ENCODE measurements at places on chromosomes 5 and 9. TPM values are rescaled to one million over a fixed set of nuclear protein-coding genes. Genes with fewer than 3 reads are reported as not detected.

SLC34A3 gene
- total RNA-seq, result not detected

LPCAT1 gene
- 15.0 TPM for total RNA-seq

DNA sequence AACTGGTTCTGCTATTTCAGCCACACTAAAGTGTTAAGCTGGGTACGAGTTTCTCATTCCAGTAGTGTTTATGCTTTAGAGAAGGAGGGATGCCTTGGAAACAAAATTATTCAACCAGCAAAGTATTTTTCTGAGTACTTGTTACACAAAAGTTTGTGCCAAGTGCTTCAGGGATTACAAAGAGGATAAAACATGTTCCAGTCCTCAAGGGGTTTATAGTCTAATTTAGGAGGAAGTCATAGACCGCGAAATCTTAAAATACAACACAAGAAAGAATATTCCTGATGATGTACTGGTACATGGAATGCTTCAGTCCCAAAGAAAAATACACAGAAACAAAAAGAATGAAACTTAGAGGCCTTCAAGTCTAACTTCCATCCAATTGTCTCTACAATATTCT lies 85.4 kb upstream of the NR4A3 start:
- DNase-seq, result no peak

GRCh38 chr5:159187719-159188118 lies 21.6 kb downstream of the RNF145 start:
- no peak for DNase-seq

DNA sequence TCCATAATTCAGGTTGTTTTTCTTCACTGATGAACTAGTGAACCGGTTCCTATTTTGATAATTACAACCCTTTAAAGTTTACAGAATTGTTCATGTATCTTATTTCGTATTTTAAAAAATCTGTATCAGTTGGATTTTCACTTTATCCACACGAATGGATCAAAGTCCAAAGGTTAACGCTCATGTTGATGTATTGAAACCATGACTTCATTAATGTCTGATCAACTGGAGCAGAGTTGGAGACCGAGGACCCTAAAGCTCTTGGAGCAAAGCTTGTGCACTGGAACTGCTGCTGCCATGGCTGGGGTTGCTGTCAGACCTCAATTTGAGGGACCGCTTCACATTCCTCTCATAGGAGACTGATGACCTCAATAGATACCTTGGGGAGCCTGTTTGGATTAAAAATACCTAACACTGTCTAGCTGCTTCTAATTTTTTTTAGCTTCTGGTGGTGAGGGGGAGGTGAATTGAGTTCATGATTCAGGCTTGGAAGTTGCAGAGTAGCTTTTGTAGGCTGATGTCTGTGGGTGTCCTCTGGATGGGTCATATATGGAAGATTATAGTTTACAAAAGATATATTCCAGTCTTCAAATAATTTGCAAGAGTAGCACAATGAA lies 45.1 kb downstream of the KIAA1958 start:
- no peak for DNase-seq

ZFP62 gene
- 15.0 TPM for total RNA-seq

GRCh38 chr5:67021521-67021920 lies 175.1 kb downstream of the CD180 start:
- DNase-seq, result no peak

DNA sequence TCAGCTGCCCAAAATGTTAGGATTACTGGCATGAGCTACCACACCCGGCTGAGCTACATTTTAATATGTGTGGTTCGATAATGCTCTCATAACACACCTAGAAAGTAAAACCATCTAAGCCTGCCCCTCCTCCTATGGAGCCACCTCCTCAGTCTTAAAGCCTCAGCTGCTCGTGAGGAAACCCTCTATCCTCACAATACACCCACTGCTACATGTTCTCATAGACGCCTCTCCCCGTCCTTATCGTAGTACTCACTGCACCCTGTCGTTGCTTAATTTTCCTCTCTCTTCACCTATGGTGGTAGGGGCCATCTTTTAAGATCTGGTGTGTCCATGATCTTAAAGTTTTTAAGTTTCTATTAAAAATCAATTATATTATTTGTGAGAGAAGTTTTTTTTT lies 72.9 kb downstream of the RCL1 start:
- DNase-seq, result no peak

GRCh38 chr9:77802064-77802463 lies 153.9 kb upstream of the GNA14 start:
- DNase-seq, result no peak

GRCh38 chr9:90945336-90945735 lies 143.7 kb downstream of the SYK start:
- no peak for DNase-seq

DNA sequence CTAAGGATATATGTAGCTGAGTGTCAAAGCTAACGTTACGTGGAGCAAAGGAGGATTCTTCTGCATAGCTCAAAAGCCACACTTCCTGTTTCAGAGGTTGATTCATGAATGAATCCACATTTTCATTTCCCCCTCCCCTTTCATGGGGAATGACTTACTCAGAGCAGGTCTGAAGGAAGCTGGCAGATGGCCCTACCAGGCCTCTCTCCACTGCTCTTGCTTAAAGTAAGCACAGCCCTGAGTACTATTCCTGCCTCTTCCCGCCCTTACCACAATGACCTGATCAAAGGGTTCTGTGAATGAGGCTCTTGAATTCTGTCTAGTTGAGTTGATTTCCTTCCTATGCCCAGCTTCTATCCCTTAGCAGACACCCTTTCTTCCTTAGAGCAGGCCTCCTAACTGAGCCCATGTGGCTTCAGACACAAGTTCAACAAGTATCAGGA lies 6.3 kb downstream of the IGIP start:
- peak; percentile 94 for DNase-seq

- peak; percentile 24 for DNase-seq
These were observed 99.7 kb downstream of the ST8SIA4 start for GRCh38 chr5:100803397-100803796.

DNA sequence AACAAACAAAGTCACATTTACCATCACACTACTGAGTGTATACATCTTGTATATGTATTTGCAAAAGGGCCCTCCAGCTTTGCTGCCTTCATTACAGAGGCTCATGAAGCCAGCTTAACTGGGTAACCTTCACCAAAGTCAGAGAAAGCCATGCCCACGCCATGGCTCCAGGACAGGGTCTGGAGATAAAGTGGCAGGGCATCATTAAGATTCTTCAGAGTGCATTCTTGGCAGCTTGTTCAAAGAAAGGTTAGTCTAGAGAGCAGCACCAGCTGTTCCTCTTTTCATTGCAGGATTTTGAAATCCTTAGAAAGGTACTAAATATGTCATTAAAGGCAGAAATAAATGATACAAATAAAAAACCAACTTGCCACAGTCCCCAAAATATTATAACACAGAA lies 333.2 kb downstream of the NDUFS4 start:
- DNase-seq, result no peak

EIF4EBP3 gene
- total RNA-seq, result not detected

P4HA2 gene
- total RNA-seq, result 264 TPM

DNA sequence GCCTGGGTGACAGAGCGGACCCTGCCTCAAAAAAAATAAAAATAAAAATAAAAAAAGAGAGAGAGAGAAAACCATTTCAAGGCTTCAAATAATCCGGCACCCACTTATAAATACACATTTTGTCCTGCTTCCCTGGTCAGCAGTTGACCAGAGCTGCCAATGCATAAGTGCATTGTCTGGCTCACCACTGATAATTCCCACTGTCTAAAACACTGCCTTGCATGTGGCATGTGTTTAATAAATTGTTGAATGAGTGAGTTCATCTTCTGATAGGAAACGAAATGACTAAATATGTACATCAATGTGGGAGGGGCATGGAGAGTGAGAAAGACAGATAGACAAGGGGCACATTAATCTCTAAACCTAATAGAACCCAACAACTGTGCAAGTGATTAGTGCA lies 42.9 kb downstream of the MEGF10 start:
- no peak for DNase-seq

DNA sequence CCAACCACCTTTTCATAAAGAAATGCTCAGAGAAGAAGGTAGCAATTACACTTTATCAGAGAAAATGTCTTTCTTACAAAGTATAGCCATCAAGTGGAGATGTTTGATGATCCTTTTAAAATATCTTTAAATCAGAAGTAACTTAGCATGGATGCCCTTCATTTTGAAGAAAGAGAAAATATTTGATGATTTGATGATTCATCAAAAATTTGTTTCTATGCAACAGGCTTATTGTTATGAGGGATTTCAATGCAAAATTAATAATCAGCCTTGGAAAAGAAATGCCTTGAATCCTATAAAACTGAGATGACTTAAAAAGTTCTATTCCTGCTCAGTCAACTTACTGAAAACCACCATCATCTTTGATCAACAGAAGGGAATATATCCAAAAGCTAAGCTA lies 291.6 kb downstream of the MLLT3 start:
- DNase-seq, result no peak

DNA sequence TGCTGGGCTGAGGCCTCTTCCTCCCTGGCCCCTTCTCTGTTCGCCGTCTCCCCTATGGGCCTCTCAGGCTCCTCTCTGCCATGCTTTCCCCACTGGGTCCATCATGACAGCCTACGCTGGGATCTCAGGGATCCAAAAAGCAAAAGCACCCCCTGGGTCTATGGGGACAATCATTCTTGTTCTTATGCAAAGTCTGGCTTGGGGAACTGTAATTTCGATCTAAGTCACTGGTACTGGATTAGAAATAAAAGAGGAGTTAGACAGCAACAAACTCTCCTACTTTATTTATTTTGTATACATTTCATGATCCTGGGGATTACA lies 86.6 kb downstream of the SLC38A9 start:
- DNase-seq, result no peak

GRCh38 chr5:73153513-73153912 lies 19.5 kb upstream of the TMEM174 start:
- DNase-seq, result no peak

CNTNAP3 gene
- 0.39 TPM for total RNA-seq

ACOT12 gene
- not detected for total RNA-seq

SEMA5A gene
- 12.0 TPM for total RNA-seq

GRCh38 chr5:150111122-150111521 lies 24.8 kb upstream of the CSF1R start:
- peak; percentile 35 for DNase-seq

DNA sequence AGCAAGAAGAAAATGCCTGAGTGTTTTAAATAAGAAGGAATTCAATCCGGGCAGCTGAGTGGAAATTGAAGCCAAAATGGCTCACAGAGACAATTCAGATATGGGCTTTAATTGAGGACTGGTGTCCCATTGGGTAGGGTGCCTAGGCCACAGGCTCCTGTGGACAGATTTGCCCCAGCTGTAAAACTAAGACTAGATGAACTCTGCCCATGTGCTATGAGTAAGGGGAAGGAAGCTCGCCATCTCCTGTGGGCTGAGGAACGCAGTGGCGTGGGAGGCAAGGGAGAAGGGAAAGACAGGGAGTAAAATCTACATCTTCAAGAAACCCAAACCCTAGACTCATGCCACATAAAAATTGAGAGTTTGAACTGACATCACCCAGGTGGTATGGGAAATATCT lies 66.1 kb downstream of the KLHL3 start:
- DNase-seq, result no peak

DNA sequence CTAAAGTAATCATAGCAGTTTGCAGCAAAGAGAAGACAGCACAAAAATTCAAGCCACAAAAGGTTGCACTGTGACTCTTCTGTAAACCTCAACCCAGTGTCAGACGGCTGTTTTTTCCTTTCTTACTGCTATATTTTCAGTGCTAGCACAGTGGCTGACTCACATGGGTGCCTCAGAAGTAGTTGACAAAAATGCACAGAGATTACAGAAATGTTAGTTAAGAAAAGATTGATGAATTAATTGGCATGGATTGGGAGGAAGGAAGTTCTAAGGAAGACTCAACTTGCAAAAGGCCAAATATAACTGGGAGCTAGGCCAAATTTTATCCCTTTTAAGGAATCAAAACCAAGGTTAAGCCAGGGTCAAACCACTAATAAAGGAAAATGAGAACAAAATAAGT lies 43.7 kb upstream of the ITGA1 start:
- DNase-seq, result peak; percentile 80

AGXT2 gene
- total RNA-seq, result not detected

DNA sequence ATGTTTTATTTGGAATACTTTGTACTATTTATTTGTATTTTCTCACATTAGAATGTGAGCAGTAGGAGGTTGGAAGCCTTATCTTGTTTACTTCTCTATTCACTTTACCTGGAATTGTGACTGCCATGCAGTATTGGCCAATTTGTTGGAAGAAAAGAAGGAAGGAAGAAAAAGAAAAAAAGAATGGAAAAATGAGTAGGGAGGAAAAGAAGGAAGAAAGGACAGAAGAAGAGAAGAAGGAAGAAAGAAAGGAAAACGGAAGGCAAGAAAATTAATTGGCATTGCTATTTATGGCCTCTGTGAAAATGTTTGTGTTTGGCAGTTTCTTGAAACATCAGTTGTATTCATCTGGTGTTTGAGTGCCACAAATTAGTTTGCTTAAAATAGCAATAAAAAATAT lies 575.2 kb upstream of the ZNF608 start:
- DNase-seq, result no peak

- peak; percentile 15 for DNase-seq
These were observed 35.1 kb downstream of the SH3GLB2 start for GRCh38 chr9:128992995-128993394.

DNA sequence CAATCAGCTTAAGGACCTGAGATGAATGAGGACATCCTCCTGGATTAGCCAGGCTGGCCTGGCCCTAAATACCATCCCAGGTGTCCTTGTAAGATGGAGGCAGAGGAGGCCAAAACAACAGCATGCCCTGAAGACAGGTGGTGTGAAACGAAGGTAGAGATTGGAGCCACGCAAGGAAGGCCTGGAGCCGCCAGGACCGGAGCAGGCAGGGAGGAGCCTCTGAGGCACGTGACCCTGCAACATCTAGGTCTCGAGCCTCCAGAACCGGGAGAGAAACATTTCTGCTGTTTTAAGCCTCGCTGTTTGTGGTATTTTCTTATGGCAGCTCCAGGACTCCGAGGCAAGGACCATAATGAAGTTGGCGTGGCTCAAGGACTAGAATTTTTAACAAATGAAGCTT lies 9.7 kb upstream of the COL5A1 start:
- DNase-seq, result no peak

KCNV2 gene
- total RNA-seq, result not detected

DNA sequence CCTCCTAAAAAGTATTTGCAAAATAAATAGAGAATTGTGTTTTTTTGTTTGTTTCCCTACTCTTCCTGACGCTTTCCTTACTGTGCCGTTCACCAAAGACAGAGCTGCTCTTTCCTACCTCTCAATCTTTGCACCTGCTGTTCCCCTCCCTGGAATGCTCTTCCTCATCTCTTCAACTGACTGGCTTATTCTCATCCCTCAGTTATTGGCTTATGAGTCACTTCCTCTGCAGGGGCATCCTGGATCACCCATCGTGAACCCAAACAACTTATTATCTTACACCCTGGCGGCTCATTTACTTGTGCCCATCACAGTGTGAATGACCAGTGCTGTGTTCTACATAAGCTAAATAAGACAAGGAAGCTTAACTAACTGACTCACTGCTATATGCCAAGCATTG lies 36.1 kb upstream of the CCNG1 start:
- DNase-seq, result peak; percentile 15

GPR151 gene
- not detected for total RNA-seq

DNA sequence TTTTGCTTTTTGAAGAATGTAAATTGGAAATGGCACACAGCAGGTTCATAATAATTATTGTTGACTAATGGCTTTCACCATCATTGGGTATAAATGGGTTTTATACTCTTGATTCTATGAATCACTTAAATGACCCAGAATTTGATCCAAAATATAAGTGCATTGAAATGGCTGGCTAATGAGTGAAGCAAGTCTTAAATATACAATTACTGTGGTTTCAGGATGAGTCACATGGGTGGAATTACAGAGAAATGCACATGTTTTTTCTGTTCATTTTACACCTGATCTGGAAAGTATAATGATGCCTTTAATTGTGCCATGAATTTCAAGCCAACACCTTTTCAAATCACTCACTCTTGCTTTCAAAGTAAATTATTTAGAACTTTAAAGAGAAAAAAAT lies 380.8 kb upstream of the CD180 start:
- DNase-seq, result peak; percentile 37

NR5A1 gene
- total RNA-seq, result not detected
